ENCODE measurements at places on chromosomes 4 and X.

DNA sequence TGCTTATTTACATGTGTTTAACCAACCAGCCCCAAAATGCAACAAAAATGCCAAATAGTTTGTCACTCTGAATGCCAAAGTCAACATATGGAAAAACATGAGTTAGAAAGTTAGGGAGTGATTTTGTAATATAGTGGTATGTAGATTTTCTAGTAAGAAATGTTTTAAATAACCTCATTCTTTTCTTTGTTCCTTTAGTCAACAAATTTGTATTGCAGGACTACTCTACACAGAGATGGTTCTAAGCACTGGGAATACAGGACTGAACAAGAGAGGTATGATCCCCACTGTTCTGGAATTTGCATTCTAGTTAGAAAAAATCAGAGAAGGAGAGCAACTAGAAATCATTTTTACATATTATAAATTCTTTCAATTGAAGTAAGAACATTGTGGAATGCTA, 218.8 kb upstream of the ANXA10 start:
- DNase-seq: no peak

GRCh38 chr4:80876810-80877209, 153.7 kb upstream of the BMP3 start:
- no peak for DNase-seq

DNA sequence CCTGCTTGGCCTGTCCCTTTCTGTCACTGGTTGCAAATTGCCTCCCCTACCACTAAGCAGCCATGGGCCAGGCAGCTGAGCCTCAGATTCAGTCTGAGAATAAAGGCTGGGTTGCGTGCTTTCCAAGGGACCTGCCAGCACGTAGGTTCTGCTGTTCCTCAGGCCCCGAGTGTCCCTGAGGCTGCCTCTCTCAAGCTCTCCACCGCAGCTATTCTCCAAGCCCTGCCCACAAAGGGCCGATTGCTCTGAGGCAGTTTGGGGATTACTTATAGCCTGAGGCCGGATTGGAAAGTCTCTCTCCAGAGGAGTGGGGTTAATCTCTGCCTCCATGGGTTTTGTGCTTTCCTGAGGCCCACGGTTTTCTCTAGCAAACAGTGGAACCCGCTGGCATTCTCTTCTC, 590.7 kb downstream of the BCOR start:
- DNase-seq: peak; percentile 15

DNA sequence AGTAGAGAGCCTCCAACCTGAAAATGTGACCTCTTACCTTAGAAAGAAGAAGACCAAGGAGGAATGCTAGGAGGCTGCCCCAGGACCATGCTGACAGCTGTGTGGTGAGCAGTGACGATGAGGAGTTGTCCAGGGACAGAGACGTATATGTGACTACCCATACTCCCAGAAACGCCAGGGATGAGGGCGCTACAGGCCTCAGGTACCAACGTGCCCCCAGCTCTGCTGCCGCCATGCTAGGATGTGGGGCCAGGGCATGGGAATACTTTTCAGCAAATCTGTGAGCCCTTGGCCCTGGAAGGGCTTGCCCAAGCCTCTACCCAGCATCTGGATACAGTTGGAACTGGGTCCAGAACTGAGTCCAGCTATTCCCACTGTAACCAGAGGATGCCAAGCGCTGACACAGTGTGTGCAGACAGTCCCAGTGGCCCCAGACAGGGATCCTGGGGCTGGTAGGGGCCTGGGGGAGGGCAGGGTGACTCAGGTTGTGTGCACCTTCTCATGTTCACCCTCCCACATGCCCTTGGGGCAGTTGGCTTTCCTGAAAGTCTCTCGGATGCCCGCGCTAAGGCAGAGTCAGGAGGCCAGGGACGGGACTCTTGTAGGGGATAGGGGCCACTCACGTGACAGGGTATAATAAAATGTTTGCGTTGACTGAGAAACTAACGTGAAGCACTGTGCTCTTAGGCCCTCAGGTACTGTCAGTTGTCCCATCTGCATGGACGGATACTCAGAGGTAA, 23.9 kb upstream of the FAM193A start:
- DNase-seq: no peak

DNA sequence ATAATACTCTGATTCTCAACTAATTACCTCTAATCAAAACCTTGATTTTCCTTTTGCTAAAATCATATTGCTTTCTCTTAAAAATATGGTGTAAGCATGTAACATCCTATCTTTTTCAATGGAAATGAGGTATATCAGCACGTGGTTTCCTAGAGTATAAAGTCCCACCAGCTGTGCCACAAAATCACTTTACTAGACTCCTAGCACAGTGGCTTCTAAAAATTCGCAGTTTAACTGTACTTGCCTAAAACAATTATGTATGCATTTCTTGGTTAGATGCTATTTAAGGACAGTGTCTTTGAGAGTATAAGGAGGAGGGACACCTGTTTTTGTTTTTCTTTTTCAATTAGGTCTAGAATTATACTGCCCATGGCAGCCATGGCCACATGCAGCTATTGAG, 62.8 kb downstream of the GK start:
- DNase-seq: no peak

- peak; percentile 77 for DNase-seq
These were observed 148.5 kb downstream of the FRAS1 start for GRCh38 chr4:78205591-78205990.

DNA sequence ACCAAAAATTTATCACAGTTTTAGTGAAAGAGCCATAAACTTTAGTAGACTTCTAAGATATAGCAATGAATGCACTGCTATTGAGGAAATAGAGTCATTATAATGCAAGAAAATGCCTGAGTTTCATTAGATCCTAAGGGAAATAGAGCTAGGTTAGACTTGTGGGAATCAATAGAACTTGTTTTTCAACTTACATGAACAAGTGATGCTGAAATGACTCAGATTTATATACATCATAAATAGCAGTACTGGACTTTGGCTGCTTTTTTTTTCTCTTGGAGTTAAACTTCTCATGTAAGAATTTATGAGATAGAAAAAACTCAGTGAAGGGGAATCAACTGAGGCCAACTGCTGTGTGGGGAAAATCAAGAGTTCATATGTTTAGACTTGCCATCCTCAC, 216.5 kb upstream of the AADAT start:
- DNase-seq: no peak

- no peak for DNase-seq
These were observed 576.0 kb upstream of the PABPC4L start for GRCh38 chr4:134777606-134778005.

- DNase-seq: no peak
These were observed 20.2 kb downstream of the PDK3 start for GRCh38 chrX:24485323-24485722.

GRCh38 chrX:6262959-6263358, 34.3 kb upstream of the NLGN4X start:
- no peak for DNase-seq

DNA sequence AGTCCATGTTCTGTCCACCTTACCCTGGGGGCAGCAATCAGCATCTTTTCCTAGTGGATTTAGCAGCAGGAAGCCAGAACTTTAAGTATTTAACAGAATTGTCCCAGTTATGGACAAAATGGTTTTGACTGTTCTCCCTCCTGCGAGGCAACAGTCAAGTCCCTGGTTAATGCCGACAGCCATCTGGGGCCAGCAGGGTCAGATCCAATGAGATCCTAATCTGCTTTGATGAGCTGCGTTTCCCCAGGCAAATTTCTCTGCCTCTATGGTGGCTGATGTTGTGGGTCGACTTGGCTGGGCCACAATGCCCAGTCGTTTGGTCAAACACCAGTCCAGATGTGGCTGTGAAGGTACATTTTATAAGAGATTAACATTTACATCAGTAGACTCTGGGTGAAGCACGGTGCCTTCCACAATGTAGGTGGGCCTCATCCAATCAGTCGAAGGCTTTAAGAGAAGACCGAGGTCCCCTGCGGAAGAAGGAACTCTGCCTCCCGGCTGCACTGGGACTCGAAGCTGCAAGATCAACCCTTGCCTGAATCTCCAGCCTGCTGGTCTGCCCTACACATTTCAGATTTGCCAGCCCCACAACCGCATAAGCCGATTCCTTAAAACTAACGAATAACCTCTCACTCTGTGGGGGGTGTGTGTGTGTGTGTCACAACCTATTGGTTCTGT, 89.0 kb upstream of the C4orf50 start:
- DNase-seq: no peak

DNA sequence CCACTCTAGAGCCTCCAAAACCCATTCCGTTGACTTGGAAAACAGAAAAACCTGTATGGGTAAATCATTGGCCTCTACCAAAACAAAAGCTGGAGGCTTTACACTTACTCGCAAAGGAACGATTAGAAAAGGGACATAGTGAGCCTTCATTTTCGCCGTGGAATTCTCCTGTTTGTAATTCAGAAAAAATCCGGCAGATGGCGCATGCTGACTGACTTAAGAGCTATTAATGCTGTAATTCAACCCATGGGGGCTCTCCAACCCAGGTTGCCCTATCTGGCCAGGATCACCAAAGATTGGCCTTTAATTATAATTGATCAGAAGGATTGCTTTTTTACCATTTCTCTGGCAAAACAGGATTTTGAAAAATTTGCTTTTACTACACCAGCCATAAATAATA, 60.8 kb downstream of the ZNF732 start:
- peak; percentile 28 for DNase-seq

DNA sequence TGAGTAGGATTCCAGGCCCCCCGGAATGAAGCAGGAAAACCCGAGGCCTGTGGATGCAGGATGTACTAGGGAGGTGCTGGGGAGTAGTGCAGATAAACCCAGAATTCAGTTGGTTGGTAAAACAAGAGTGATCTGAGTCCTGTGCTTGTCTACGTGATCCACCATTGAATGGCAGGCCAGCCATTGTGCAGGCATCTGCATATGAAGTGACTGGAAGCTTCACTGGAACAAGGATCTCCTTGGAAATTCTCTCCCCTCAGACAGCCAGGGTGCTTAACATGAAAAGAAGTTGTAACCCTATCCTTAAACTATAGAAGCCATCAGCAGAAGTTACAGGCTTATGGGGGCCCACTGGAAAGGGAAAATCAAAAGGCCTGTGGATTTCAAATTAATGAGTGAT, 656 bp upstream of the GSPT2 start:
- DNase-seq: no peak

GRCh38 chr4:79920163-79920853, 152.7 kb downstream of the ANTXR2 start:
- no peak for DNase-seq

DNA sequence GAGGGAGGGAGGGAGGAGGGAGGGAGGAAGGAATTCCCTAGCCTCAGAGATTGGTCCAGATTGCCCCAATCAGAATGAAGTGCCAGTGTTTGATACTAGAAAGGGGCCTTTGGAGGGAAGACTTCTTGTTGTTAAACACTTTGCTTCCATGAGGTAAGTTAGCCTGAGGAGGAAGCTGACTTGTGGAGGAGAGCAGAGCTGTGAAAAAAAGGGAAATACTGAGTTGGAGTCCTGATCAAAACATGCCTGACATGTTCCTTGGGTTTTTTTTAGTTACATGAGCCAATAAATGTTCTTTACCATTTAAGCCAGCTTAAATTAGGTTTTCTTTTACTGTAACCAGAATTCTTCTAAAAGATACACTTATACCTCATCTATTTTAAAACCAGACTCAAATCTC, 57.6 kb downstream of the GSX2 start:
- DNase-seq: no peak

GRCh38 chrX:1274786-1275185, 6.2 kb downstream of the CSF2RA start:
- DNase-seq: no peak

- DNase-seq: no peak
These were observed 184.2 kb downstream of the DHRSX start for GRCh38 chrX:2316534-2316933.

- DNase-seq: no peak
These were observed 55.0 kb upstream of the BMP2K start for GRCh38 chr4:78720994-78721677.

GRCh38 chrX:9638871-9639270, 126.8 kb downstream of the GPR143 start:
- DNase-seq: no peak

DNA sequence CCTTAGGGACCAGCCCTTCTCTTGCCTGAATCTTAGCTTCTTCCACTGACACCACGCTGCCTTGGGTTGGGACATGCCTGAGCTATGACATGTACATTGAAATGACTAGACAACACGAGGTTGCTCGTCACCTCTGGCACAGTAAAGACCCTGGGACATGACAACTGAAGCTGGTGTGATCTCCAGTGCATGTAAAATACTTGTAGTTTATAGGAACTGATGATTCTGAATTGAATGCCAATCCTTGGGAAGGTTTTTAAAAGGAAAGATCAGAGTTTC, 100.7 kb upstream of the PGRMC2 start:
- no peak for DNase-seq

GRCh38 chr4:165966833-165967232, 93.8 kb downstream of the TLL1 start:
- no peak for DNase-seq

- no peak for DNase-seq
These were observed 39.6 kb upstream of the STIM2 start for GRCh38 chr4:26821031-26821430.

DNA sequence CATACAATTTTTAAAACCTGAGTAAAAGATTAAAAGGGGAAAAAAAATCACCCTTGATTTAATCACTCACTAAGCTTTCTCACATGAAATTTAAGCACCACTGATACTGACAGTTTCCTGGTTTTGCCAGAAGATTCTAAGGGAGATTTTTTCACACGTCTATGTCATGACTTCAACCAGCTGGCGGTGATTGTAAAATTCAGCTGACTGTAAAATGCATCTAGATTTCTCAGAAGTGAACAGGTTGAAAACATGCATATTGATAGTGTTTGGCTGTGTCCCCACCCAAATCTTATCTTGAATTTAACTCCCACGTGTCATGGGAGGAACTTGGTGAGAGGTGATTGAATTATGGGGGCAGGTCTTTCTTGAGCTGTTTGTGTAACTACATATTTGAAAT, 566.8 kb downstream of the PCDH18 start:
- DNase-seq: no peak

DNA sequence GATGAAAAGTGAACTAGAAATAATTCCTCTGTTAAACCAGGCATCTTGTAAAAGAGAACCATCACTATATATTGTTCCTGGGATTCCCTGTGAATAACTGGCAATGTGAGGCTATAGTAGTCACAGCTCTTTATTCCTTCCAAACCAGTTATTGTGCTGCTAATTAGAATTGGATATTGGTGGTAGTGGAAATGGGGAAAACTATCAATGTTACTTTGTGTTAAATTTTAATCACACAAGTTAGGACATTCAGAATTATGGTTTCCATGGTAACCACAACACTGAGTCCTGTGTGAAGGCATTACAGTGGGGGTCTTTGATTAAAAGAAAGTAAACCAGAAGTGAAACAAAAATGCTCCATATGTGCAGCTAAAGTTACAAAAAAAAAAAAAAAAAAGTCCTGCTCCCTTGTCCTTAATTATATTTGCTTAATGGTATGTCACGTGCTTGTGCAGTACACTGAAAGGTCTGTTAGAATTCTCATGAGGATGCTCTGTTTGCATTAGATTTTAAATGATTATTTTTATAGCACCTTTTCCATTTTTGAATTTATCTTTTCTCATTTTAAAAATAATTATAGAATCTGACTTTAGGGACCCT, 200.4 kb downstream of the ADGRL3 start:
- DNase-seq: peak; percentile 20

DNA sequence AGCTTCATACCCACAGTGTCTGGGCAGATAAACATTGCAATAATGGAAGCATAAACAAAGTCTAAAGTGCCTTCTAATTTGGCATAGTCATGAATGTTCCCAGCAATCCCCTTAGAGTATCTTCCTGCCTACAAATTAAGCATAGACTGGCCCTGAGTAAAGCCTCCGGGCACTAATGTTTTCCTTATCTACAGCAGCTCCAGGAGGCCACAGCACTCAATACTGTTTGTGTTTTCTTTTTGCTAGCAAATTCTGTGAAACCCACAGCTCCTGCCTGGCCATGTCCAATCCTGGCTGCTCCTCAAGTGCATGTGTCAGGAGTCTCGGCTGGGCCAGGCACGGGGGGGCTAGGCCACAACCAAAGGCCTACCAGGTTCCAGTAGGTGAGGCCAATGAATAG, 102.7 kb upstream of the TBC1D9 start:
- no peak for DNase-seq

All from SK-N-DZ (cell line).